Fibroblast of lung (primary cell): ENCODE measurements at places on chromosomes 7 and 10. TPM values are rescaled to one million over a fixed set of nuclear protein-coding genes. Genes with fewer than 3 reads are reported as not detected.

The BMPER gene
- 12.2 and 28.2 TPM in 2 replicates for total RNA-seq

The CTAGE15 gene
- 0.17 and 0.26 TPM in 2 replicates for total RNA-seq

The SSC4D gene
- total RNA-seq, result 0.33 and 0.51 TPM in 2 replicates

The CLIP2 gene
- 58.3 and 77.8 TPM in 2 replicates for total RNA-seq

The HOXA11 gene
- total RNA-seq, result not detected in 2 replicates

The CUZD1 gene
- total RNA-seq, result 0.50 and 0.51 TPM in 2 replicates

The PAPSS2 gene
- total RNA-seq, result 51.1 and 102 TPM in 2 replicates

The GIMAP8 gene
- total RNA-seq, result under 0.01 TPM in 2 replicates

The SPAM1 gene
- total RNA-seq, result not detected in 2 replicates

The PRTFDC1 gene
- total RNA-seq, result 18.5 and 26.9 TPM in 2 replicates

The TMEM213 gene
- not detected in 2 replicates for total RNA-seq

The LRRC17 gene
- total RNA-seq, result 12.6 and 30.8 TPM in 2 replicates

The BEND7 gene
- 9.2 and 10.6 TPM in 2 replicates for total RNA-seq

The TSPAN13 gene
- total RNA-seq, result 0.77 and 2.8 TPM in 2 replicates

The MAPK8 gene
- total RNA-seq, result 24.4 and 29.4 TPM in 2 replicates

The ZNF365 gene
- total RNA-seq, result 2.8 and 5.8 TPM in 2 replicates

The MYL10 gene
- not detected in 2 replicates for total RNA-seq

The SHTN1 gene
- total RNA-seq, result 0.26 and 0.33 TPM in 2 replicates

The PALD1 gene
- total RNA-seq, result 0.26 and 0.33 TPM in 2 replicates

The HOXA13 gene
- not detected in 2 replicates for total RNA-seq

The DMBT1 gene
- total RNA-seq, result under 0.01 TPM in 2 replicates

The DOCK4 gene
- 30.3 and 39.3 TPM in 2 replicates for total RNA-seq

The SLC18A3 gene
- total RNA-seq, result not detected in 2 replicates

The ADAMTS14 gene
- 1.8 and 4.1 TPM in 2 replicates for total RNA-seq

The SLC16A9 gene
- 0.26 and 0.66 TPM in 2 replicates for total RNA-seq

The ITGB8 gene
- total RNA-seq, result 41.6 and 100 TPM in 2 replicates

The NANOS1 gene
- 1.0 and 1.2 TPM in 2 replicates for total RNA-seq

The R3HCC1L gene
- 14.6 and 19.5 TPM in 2 replicates for total RNA-seq

The SYT15B gene
- not detected in 2 replicates for total RNA-seq

The HOXA1 gene
- total RNA-seq, result 0.50 and 0.51 TPM in 2 replicates

The PRR15 gene
- total RNA-seq, result 0.51 TPM in 1 of 2 replicates, not detected in the other

The LRRC18 gene
- under 0.01 and 0.66 TPM in 2 replicates for total RNA-seq

The GIMAP7 gene
- not detected in 2 replicates for total RNA-seq

The TFEC gene
- total RNA-seq, result under 0.01 and 0.17 TPM in 2 replicates

The SLC25A13 gene
- 6.9 TPM in 2 replicates for total RNA-seq

The FOXP2 gene
- 4.9 and 8.4 TPM in 2 replicates for total RNA-seq

The TFR2 gene
- total RNA-seq, result under 0.01 TPM in 1 of 2 replicates, not detected in the other

The C7orf33 gene
- total RNA-seq, result not detected in 2 replicates

The SNCG gene
- 8.7 and 21.3 TPM in 2 replicates for total RNA-seq

The TAS2R4 gene
- total RNA-seq, result 1.5 TPM in 2 replicates

The MYH16 gene
- total RNA-seq, result not detected in 2 replicates

The WNT8B gene
- total RNA-seq, result not detected in 2 replicates
